ENCODE measurements at places on chromosomes 3 and 15. TPM values are rescaled to one million over a fixed set of nuclear protein-coding genes. Genes with fewer than 3 reads are reported as not detected.
A peak's percentile ranks its signal among the peaks of the same experiment; 100 is the strongest.

GRCh38 chr3:194322678-194323211 is 28.4 kb downstream of the CPN2 start:
- DNase-seq, result peak; percentile 97

DNA sequence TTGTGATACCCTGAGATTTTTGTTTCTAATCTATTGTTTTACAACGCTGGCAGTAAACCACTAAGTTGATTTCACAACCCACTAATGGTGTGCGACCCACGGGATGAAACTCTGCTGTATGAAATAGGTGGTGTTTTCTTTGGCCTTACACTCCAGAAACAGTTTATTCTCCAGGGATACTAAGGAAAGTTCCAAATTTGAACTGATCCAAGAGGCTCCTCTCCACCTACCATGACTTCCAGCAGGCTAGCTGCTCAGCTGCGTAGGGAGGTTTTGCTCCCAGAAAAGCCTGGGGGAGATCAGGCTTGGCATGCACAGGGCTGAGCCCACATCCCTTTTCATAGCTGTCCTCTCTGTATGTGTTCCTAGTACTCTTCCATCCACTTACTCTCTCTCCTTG is 71.5 kb downstream of the FAM174B start:
- DNase-seq, result no peak

- DNase-seq, result no peak
Observed at GRCh38 chr15:58064980-58065444, 499 bp downstream of the ALDH1A2 start.

DNA sequence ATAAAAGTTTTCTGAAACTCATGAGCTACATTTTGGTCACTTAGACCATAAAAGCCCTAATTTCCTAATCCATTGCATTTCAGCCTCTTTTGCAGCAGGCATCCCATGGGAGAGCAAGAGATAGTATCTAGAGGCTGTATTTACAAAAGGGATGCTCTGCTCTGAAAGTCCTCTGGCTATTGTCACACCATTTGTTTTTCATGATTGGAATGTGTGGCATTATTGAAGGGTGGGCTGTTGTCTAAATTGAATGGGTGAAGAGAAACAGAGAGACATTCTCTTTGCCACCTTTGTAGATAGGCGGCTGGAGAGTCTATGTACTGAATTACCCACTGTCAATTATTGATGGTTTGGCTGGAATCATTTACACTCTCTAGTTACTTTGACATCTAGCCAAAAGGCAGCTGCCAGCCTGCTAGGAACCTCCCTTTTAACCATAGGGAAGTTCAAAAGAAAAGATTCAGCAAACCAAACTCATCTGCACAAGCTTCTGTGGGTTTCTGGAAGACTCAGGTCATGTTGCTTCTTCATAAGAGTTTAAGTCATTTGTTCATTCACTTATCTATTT is 89.8 kb upstream of the RARB start:
- DNase-seq, result no peak

Gene C3orf70
- not detected for total RNA-seq
